ENCODE measurements at places on chromosomes 1 and 21. TPM values are rescaled to one million over a fixed set of nuclear protein-coding genes. Genes with fewer than 3 reads are reported as not detected.

The MKNK1 gene
- polyA plus RNA-seq, result 31.0 TPM

The SNX7 gene
- 11.2 TPM for polyA plus RNA-seq

The ARF1 gene
- polyA plus RNA-seq, result 319 TPM

The KRTAP19-3 gene
- polyA plus RNA-seq, result not detected

The TSACC gene
- 0.39 TPM for polyA plus RNA-seq

The SH2D5 gene
- 0.39 TPM for polyA plus RNA-seq

The PLA2G2A gene
- polyA plus RNA-seq, result 94.3 TPM
